Neural crest cell (in vitro differentiated cells): ENCODE measurements at places on chromosomes 13 and 19. TPM values are rescaled to one million over a fixed set of nuclear protein-coding genes. Genes with fewer than 3 reads are reported as not detected.

The CCL25 gene
- total RNA-seq, result not detected in 2 replicates

The SLAIN1 gene
- 38.7 and 43.3 TPM in 2 replicates for total RNA-seq

The MED29 gene
- 37.3 and 40.3 TPM in 2 replicates for total RNA-seq

The POSTN gene
- 93.0 and 97.0 TPM in 2 replicates for total RNA-seq

The KIR2DL1 gene
- not detected in 2 replicates for total RNA-seq

The WDR62 gene
- 34.2 and 35.3 TPM in 2 replicates for total RNA-seq

The SOHLH2 gene
- total RNA-seq, result 0.21 TPM in 1 of 2 replicates, not detected in the other

The JSRP1 gene
- total RNA-seq, result 0.40 and 0.71 TPM in 2 replicates

The KLF1 gene
- total RNA-seq, result 0.18 TPM in 1 of 2 replicates, not detected in the other

The SYNGR4 gene
- total RNA-seq, result not detected in 2 replicates

The CFAP97D2 gene
- not detected in 2 replicates for total RNA-seq

The CCDC194 gene
- total RNA-seq, result not detected in 2 replicates

The FUT1 gene
- total RNA-seq, result 0.51 and 0.59 TPM in 2 replicates

The GRIK5 gene
- 3.7 and 3.8 TPM in 2 replicates for total RNA-seq

The USP12 gene
- total RNA-seq, result 19.6 and 21.4 TPM in 2 replicates
